CMK (cell line): ENCODE measurements at places on chromosomes 12 and 14.

DNA sequence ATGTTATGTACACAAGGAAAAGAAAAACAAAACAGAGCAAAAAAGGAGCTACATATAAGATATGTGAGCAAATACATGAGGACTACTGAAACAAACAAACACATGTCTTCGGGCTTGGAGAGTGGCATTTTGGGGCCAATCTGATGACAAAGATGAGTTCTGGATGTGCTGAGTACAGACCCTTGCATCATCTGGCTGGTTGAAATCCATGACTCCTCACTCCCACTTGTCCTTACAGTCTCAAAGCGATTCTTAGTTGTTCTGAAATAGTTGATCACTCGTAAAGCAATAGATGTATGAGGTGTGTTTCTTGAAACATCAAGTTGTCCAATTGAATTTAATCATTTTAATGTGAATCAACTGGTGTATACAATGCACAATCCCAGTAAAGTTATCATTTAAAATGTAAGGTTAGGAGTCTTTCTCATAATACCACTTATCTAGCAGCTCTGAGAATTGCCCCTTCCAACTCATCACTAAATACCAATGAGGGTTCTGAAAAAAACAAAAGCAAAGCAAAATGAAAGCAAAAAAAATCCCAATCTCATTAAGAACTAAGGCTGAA lies 136.9 kb downstream of the ITPR2 start:
- DNase-seq = no peak

DNA sequence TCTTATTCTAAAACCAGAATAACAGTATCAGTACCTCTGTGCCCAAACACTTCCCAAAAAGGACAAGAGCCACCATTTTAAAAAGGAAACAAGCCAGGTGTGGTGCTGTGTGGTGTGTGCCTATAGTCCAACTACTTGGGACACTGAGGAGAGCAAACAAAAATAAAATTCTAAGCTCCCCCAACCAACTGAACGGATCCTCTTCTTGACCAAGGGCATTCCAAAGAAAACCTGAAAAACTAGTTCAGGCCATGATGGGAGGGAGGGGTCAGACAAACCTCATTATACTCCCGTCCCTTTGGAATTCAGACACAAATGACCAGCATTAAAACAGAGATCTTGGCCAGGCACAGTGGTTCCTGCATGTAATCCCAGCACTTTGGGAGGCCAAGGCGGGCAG lies 20.5 kb downstream of the SLC11A2 start:
- DNase-seq = no peak

DNA sequence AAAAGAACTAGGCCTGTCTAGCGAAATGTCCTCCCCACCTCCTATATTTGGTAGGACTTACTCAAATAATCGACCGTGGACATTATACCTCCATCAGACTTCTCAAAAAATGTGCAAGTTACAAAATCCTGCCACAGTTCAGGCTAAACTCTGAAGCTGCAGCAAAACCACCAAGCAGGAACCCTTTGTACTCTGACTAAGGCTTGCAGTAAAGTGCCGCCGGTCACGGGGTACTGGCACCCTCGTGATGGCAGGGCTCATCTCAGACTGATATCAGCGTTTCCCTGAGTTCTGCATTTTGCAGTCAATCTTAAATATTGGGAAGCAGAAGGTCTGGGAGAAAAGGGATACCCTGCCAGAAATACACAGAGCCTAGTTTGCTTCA lies 17.1 kb downstream of the SLC11A2 start:
- no peak for DNase-seq

GRCh38 chr14:70340002-70340401 lies 19.5 kb downstream of the COX16 start:
- DNase-seq = no peak

GRCh38 chr12:6279256-6279628 lies 31.2 kb upstream of the PLEKHG6 start:
- no peak for DNase-seq
